ENCODE measurements at places on chromosomes 7 and 10. TPM values are rescaled to one million over a fixed set of nuclear protein-coding genes. Genes with fewer than 3 reads are reported as not detected.

Gene PHYHIPL
- 0.29 TPM for total RNA-seq

Gene GIMAP6
- not detected for total RNA-seq

Gene PIK3CG
- total RNA-seq: not detected

Gene NPFFR1
- total RNA-seq: not detected

Gene ECHDC3
- total RNA-seq: 10.1 TPM

Gene CCDC172
- total RNA-seq: not detected

Gene GPR146
- 2.3 TPM for total RNA-seq

Gene SPDYE18
- not detected for total RNA-seq

Gene GJD4
- total RNA-seq: not detected

Gene PILRA
- 5.2 TPM for total RNA-seq

Gene SLC16A9
- 0.07 TPM for total RNA-seq

Gene SLC26A4
- 0.09 TPM for total RNA-seq

Gene HYAL4
- total RNA-seq: 0.08 TPM

Gene SEMA3C
- total RNA-seq: 56.7 TPM

Gene CREB3L2
- total RNA-seq: 33.8 TPM

Gene COL28A1
- total RNA-seq: 0.33 TPM

Gene BNIP3
- total RNA-seq: 41.0 TPM

Gene ASB4
- total RNA-seq: 0.23 TPM

Gene RUFY2
- 6.9 TPM for total RNA-seq

Gene ABHD11
- 25.4 TPM for total RNA-seq

Gene CFAP46
- 1.0 TPM for total RNA-seq

Gene AOC1
- total RNA-seq: not detected
